Stromal cell of bone marrow (primary cell): ENCODE measurements at places on chromosomes 5 and 9.

DNA sequence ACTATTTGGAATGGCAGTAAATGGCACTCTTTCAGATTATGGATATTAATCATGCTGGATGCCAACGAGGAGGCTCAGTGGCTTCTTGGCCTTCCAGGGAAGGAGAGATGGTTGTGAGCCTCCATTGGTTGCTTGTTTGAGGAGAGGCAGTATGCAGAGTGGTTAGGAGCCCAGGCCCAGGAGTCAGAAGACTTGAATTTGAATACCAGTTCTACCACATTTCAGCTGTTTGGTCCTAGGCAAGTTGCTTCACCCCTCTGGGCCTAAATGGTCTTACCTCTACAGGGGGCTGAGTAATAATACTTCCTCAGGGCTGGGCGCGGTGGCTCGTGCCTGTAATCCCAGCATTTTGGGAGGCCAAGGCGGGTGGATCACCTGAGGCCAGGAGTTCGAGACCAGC is 52.5 kb downstream of the COL27A1 start:
- no peak for DNase-seq

DNA sequence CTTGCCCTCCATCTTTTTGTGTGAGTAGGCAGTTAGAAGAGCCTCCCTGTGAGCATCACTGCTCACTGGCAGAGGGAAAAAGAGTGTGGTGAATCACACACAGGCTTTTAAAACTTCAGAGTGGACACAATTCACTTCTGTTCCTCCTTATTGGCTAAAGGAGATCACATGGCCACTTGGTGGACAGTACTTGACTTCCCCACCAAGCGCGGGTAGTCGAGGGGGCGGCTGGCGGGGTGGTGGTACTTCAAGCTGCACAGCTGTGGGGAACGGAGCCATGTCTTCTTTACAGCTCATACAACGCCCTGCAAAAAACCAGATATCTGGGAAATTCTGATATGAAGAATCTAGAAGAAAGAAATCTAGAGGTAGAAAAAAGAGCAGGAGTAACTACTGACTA is 95.4 kb downstream of the PAM start:
- DNase-seq = no peak

DNA sequence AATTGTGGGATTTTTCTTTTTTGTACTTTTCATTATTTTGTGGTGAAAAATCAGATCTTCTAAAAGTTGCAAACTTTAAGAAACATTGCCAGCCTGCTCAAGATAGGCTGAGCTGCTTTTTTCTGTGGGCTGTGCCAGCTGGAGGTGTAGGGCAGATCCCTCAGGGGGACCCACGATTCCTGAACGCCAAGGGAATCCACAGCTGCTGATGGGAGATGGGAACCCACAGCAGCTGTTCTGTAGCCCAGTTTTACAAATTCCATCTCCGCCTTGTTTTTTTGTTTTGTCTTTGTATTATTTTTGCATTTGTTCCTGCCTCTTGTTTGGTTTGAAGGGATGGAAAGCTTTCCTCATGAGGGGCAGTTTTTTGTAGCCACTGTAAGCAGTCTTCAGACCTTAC is 91.0 kb downstream of the WWC1 start:
- DNase-seq = no peak

- DNase-seq = no peak
Observed at GRCh38 chr9:4277531-4277991, 22.3 kb downstream of the GLIS3 start.
